ENCODE measurements at places on chromosomes 12 and 14.

DNA sequence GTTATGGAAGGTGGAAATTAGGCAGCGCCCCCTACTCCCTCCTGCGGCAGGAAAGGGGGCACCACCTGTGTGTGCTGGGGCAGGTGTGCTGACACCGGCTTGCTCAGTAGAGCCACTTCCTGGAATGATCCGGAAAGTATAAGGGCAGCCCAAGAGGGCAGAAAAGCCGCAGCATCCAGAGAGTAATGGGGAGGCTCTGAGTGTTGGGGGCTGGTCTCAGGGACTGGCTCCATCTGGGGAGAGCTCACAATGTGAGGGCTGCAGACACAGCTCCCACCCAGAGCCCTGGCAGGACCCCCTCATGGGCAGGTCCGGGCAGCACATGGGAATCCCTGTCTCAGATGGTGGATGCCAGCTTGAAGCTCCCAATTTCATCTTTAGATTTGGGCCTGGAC is 187.6 kb upstream of the C14orf180 start:
- DNase-seq, result no peak

DNA sequence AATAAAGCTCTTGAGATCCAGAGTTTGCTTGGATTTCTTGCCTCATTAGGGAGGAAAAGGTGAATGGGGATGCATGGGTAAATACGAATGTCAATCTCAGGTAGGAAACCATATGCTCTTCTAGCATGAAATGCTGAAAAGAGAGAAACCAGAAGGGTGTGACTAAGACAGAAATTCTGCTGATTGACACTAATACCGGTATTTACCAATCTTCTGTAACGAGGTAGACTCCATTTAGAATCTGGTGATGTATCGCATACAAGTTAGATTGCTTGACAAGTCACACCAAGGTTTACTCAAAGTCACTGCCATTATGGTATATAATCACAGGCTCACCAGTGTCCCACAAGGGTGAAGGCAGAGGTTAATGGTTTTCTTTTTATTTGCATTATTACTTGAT is 337.9 kb downstream of the NRXN3 start:
- DNase-seq, result no peak

GRCh38 chr14:99548871-99549515 is 55.0 kb downstream of the CCDC85C start:
- no peak for DNase-seq

GRCh38 chr12:46133751-46134150 is 135.1 kb downstream of the SLC38A1 start:
- DNase-seq, result no peak

DNA sequence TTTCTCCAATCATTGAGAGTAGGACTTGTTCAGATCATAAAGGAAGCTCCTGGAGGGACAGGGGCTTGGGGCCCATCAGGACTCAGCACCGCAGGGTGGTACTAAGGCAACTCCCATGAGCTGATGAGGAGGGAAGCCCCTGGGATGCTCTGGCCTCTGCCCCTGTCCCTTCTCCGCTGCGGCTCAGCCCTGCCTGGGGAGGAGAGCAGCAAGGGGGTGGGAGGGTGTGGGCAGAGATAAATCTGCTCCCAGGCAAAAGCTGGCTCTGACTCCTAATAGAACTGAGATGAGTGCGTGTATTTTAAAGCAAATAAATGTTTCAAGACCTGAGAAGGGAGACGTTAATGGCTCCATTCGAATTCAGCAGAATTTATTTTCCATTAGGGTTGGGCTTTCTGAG is 52.0 kb upstream of the CHST11 start:
- no peak for DNase-seq

- DNase-seq, result no peak
Measured at GRCh38 chr14:77542421-77543239, 44.0 kb upstream of the ISM2 start.

- DNase-seq, result no peak
Measured at GRCh38 chr14:100342195-100342594, 19.1 kb downstream of the SLC25A47 start.

DNA sequence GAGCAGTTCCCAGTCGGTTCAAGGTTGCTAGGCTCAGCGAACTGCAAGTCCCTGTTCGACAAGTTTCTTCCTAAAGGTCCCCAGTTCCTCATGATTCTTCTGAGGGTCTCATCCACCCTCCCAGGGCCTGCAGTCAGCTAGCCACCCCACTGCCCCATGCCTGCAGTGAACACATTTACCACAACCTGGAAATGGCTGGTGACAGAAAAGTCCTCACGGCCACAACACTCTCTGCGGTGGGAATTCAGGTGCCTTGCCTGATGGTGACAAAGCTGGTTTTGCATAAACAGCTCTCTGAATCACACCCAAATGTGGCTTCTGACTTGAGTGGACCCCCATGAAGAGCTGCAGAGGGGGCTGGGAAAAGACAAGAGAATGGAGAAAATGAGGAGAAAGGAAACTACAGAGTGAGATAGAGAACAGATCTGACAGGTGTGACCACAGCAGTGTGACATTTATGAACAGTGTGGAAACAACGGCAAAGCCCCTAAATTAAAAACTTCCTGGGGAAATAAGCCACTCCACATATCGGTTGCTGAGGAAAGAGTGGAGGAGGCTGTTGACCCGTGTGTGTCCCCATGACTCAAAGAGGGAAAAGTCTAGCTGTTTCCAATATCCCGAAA is 1.3 kb upstream of the CD27 start:
- no peak for DNase-seq

DNA sequence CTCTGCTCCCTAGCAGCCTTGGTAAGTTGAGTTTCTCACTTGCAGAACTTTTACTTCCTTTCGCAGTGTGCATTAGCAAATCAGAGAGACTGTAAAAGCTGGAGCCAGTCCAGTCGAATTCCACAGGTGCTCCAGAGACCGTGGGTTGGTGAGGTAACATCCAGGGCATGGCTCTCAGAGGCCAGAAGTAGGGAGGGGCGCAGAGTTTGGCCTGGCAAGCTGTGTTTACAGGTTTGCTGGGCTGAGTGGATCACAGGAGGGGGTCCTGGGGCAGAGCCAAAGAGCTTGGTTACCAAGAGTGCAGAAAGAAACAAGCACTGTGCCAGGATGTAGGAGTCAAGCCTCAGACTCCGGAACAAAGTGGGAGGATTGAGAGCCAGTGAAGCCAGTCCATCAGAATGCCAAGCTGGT is 10.2 kb upstream of the BHLHE41 start:
- peak; percentile 55 for DNase-seq

- no peak for DNase-seq
Measured at GRCh38 chr12:79871621-79872020, 63.3 kb downstream of the PPP1R12A start.

GRCh38 chr14:95515080-95515489 is 1.4 kb downstream of the SYNE3 start:
- no peak for DNase-seq

- no peak for DNase-seq
Measured at GRCh38 chr14:76574416-76575095, 186.7 kb upstream of the VASH1 start.

- no peak for DNase-seq
Measured at GRCh38 chr12:122107261-122107660, 28.7 kb downstream of the MLXIP start.

DNA sequence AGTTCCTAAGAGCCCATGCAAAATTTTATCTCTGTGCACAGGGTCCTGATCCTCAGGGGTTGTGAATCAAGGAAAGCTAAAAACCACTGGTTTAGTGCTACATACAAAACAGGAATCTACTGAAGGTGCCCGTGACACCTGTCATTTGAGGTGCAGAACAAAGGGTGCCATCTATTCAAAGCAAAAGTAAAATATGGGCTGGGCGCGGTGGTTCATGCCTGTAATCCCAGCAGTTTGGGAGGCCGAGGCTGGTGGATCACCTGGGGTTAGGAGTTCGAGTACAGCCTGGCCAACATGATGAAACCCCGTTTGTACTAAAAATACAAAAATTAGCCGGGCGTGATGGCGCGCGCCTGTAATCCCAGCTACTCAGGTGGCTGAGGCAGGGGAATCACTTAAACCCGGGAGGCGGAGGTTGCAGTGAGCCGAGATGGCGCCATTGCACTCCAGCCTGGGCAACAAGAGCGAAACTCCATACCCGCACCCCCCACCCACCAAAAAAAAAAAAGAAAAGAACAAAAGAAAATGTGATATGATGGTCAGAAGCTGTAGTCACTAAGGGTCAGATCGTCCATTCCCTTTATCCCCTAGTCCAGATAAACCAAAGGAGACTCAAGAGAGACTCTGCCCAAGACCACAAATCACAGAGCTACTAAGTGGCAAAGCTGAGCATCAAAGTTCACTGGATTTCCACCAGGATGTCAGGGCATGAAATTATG is 3.4 kb downstream of the PPTC7 start:
- no peak for DNase-seq

GRCh38 chr14:76607510-76607909 is 153.8 kb upstream of the VASH1 start:
- DNase-seq, result no peak

DNA sequence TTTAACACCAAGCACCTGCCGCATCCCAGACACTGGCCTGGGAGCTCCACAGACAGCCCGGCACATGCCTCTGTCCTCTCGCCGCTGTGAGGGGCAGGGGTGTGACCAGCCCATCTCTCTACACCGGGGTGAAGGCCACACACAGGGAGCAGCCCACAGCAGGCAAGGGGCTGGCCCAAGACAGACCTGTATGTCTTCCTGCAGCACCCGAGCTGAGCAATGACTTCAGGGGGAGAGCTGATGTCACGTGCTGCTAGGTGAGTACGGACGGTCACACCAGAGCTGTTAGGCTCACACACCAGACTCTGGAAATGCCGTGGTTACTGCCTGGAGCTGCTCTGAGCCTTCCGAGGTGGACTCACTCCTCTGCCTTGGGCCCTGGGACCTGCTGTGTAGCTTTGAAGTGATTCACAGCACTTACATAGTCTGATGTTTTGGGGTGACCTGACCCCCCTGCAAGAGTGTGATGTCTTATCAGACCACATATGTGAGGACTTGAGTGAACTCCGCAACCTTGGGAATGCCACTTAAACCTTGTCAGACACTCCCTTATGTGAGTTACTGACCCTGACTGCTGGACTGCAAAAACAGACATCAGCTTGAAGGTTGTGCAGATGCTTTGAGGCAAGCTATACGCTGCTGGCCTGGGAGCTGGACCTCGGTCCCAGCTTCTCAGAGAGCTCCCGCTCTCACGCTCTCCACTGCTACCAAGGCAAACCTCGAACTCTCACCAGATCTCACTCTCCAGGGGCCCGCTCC is 1.8 kb downstream of the XRCC3 start:
- DNase-seq, result no peak

DNA sequence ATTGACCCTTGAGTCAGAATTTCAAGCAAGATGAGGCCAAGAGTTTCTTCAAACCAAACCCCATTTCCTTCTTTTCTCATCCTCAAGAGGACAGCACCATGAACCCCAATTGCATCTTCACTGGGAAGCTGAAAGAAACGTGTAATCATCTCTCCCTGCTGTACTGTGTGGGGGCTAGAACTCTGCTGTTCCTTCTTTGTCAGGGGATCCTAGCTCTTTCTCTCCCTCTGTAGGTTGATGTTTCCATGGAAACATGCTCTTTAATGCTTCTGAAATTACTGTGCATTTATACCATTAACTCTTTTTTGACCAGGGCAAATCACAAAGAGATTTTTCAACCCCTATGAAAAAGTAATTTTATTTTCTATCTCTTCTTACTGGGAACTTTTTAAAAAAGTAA is 295.1 kb downstream of the GRIN2B start:
- no peak for DNase-seq

- no peak for DNase-seq
Measured at GRCh38 chr12:121955258-121956237, 37.2 kb downstream of the CFAP251 start.

- no peak for DNase-seq
Measured at GRCh38 chr12:112170971-112171596, 45.7 kb downstream of the TRAFD1 start.

DNA sequence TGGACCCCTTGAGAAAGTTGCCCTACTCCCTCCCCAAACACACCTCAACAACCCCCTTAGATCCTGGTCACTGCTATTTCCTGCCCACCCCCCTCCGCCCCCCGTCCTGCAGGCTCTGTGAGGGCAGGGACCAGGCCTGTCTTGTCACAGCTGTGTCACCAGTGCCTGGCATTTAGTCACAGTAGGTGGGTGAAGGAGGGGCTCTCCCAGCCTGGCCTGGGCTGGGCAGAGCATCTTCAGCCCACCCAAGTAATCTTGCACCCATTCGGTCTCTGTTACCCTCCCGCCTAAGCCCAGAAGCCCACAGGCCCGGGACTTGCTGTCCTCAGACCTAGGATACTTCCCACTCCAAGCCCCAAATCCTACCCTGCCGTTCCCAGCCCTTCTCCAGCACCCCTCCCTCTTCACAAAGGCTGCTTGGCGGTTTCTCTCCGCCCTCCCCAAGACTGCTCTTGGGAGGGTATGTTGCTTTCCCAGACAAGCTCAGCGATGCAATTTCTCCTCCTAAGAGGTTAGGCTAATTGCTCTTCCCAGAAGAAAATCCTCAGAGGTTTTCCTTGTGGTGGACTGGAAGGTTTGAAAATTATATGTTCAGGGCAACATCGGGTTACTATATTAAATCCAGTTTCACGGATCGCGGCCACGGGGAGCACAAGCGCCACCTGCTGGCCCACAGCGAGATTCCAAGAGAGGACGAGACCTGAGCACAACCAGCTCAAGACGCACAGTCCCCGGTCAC is 50.8 kb upstream of the ZFP36L1 start:
- peak; percentile 22 for DNase-seq

DNA sequence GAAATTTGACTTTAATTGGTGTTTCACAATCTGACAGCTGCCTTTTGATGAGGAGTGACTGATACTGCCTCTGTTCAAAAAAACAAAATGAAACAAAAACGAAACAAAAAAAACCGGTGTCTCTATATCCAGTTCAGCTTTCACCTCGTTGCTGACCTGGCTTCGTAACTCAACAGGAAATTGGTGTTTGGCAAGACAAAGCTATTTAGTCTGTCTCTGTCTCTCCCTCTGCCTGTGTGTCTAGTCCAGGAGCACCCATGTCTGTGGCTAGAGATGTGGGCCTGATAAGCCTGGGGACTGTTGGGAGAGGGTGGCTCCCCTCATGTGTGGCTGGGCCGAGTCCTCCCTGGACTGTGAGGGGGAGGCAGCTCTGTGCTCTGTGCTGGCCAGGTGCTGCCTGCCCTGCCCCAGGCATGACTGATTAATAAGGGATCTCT is 11.3 kb downstream of the CACNA1C start:
- no peak for DNase-seq

- DNase-seq, result no peak
Measured at GRCh38 chr14:99203080-99203479, 68.9 kb downstream of the BCL11B start.

DNA sequence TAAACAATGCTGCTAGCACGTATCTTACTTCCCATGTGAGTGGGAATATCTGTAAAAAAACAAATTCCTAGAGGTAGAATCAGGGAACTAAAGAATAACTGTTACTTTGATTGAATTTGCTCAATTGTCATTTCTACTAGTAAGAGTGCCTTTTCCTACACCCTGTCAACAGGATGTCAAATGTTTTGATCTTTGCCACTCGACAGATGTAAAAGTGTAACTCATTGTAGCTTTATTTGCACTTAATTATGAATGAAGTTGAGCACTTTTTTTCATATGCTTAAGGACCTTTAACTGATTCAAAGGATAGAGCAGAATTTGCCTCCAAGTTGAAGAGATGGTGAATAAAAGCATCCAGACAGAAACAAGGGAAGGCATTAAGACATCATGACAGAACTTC is 104.5 kb downstream of the PPP1R12A start:
- no peak for DNase-seq

- DNase-seq, result no peak
Measured at GRCh38 chr14:76293923-76294322, 82.0 kb upstream of the ESRRB start.

- no peak for DNase-seq
Measured at GRCh38 chr14:64971491-64971942, 619 bp downstream of the RAB15 start.
